ENCODE measurements at places on chromosomes 1 and 21.

DNA sequence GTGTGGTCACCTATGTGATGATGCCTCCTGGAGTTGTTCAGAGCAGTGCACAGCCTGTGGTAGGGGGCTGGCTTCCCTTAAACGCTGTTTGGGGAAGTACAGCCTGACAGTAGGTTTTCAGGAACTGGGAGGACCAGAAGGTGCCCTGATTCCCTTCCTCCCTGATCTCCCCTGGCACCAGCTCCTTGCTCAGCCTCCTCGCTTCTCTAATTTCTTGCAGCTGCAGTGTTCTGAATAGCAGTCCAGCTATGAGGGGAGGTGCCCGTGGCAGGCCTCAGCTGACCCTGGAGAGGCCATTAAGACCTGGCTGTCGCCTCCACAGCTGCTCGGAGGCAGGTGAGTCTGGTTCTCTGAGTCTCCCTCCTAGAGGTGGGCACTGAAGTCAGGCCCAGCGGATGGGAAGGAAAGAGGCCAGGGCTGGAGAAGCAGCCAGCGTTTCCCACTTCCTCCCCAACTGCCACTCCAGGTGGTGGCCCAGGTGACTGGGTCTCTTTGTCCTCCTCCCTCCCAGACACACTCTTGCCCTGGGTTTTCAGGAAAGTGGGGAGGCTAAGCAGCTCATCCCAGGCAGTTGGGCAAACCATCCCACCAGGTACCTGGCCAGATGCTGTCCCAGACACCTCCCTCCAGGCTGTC is 52.0 kb upstream of the RPL11 start:
- no peak for DNase-seq

- DNase-seq, result no peak
Measured at GRCh38 chr21:24509131-24509530, 1098.2 kb downstream of the MRPL39 start.

DNA sequence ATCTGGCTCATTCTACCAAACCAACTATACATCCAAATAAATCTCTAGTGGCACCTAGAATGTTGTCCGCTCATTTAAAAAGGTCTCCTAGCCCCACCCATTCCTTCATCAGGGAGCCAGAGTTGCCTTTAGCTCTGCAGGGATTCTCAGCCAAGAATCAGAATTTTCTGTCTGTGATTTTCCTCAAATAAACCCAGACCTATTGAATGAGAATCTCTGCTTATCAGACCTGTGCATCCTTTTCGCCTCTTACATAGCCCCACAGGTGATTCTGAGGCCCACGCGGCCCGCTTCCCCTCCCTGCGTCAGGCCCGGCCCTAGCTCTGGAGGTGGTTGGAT is 410 bp upstream of the TDRD5 start:
- DNase-seq, result no peak

DNA sequence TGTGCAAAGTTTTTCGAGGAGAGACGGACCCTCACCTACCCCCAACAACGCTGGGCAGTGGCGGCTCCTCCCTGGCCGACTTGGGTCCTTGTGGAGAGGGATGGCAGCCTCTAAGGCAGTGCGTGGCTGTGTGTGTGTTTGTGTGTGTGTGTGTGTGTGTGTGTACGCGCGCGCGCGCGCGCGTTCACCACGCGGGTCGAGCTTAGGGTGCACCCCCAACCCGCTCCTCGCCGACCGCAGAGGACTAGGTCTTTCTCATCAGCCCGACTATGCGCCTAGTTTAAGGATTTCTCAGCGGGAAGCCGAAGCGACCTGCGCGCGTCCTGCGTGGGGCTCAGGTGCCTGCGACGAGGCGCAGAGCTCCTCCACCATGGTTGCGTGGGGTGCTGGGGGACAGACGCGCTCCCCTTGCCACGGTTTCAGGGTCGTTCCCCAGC is 940 bp downstream of the SOX13 start:
- DNase-seq, result no peak

GRCh38 chr21:16863362-16863905 is 649.4 kb upstream of the CXADR start:
- no peak for DNase-seq

GRCh38 chr1:116881879-116882520 is 27.7 kb upstream of the PTGFRN start:
- DNase-seq, result no peak

GRCh38 chr1:229363723-229364122 is 20.9 kb upstream of the CCSAP start:
- no peak for DNase-seq

DNA sequence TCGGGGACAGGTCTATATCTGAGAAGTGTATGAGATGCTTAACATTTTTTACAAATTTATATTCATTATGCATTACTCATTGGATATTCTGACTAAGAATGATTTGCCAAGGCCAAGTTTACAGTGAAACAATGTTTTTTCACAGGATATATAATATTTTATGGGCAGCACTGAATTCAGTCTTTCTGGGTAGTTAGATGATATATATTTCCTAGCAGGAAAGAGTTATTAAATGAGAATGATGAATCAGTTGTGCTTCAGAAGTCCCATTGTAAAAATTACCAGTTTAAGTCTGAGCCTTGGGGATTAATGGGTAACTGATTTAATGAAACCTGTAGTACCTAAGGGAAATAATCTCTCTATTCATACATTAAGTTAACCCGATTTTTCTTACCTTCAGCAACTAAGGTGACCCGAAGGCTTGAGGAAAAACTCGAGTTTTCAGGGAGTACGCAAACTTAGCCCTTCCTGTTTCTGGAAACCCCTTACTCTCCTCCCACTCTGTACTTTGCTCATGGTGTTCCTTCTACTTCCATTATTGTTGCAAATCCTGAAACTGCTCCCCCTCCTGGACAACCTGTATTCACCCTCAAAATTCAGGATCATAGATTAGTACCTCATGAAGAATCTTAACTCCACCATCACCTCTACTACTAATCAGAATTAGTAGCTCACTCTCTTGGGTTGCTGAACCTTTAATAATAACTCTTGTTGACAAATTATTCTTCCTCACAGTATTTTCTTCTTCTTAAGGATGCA is 135.1 kb downstream of the AK5 start:
- no peak for DNase-seq

- DNase-seq, result no peak
Measured at GRCh38 chr1:101902199-101902598, 94.5 kb downstream of the OLFM3 start.

DNA sequence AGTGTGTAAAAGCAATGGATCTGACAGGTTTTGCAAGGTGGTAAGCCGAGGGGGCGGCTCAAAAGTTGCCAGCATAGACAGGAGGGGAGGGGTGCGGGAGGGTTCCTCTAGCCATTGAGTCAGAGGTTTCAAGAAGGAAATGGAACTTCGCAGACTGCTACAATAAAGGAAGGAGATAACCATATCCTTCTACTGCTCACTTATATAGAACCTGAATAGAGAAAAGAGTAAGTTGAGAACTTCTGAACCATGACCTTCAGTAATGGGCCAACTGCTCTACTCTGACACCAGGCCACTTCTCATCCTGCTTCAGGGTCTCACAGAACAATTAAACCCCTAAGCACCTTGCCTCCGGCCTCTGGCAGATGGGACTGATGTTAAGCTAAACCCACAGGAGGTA is 26.3 kb upstream of the BCAR3 start:
- DNase-seq, result no peak
